ENCODE measurements at places on chromosomes 4 and X.
A peak's percentile ranks its signal among the peaks of the same experiment; 100 is the strongest.

DNA sequence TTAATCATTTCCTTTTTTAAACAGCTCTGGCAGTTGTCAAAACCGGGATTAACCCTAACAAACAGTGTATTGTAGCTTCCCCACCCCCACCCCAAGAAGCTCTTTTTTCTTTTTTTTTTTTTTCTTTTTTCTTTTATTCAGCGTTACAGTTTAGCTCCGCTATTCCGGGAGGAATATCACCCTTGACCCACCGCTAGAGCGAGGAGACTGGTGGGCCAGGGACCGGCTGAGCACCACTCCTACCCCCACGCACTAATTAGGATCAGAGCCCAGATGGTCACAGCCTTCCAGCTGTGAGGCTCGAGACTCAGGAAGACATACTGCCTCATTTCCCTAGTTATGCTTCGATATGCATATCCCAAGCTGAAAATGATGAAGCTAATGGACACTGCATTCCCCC, 2.0 kb downstream of the PARM1 start:
- DNase-seq = no peak

DNA sequence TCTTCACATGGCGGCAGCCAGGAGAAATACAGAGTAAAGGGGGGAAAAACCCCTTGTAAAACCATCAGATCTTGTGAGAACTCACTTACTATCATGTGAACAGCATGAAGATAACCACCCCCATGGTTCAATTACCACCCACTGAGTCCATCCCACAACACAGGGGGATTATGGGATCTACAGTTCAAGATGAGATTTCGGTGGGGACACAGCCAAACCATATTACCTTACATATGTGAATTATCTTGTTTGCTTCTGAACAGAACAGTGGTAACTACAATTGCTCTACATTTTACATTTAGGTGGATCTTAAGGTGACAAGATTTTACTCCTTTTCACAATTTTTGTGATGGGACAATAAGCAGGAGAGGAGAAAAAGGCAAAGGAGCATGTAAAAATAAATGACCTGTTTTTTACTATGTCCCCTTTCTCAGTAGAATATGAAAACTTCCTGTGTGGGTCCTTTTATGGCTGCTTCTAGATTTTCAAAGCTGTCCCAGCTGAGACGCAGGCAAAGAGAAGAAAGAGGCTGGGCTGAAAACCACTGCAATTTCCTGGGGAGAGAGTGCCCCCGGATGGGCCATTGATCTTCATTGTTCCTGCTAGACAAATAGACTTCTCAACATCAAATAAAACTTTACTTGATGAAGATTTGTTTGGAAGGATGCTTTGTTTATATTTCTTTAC, 45.9 kb upstream of the PGM2 start:
- DNase-seq = peak; percentile 14

- DNase-seq = no peak
Observed at GRCh38 chr4:86013621-86014020, 346.2 kb downstream of the MAPK10 start.

DNA sequence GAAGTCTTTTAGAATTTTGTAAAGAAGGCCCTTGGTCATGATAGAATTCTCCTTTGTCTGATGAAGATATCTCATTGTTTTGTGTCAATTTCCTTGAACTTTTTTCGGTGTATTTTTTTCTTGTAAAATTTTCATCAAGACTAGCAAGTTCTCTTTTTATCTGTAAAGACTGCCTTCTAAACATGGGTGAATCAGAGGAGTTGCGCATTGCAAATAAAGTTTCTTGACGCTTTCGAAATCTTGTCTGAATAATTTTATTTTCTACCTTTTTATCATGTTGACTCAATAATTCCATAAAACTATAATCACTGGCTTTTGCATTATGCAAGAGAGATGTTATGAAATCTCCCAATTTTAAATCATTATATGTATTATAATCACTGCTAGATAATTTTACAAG, 66.2 kb downstream of the NCAPG start:
- DNase-seq = no peak

- DNase-seq = peak; percentile 51
Observed at GRCh38 chr4:127055357-127055756, 577.4 kb upstream of the INTU start.

GRCh38 chr4:21447301-21448054, 501.1 kb downstream of the KCNIP4 start:
- no peak for DNase-seq

GRCh38 chrX:135740681-135741149, 27.3 kb downstream of the CT45A1 start:
- DNase-seq = peak; percentile 22

DNA sequence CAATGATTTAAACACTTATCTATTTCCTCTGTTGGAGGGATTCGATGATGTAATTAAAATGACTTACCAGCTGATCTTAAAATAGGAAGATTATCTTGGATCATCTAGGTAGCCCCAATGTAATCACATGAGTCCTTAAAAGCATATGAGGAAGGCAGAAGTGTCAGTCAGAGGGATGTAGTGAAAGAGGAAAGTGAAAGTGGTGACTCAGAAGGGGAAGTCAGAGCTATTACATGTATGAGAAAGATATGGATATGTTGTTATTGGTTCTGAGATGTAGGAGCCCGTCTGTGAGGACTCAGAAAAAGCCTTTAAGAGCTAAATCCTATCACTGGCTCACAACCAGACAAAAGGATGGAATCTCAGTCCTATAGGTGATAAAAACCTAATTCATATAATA, 456.4 kb downstream of the DACH2 start:
- DNase-seq = no peak

DNA sequence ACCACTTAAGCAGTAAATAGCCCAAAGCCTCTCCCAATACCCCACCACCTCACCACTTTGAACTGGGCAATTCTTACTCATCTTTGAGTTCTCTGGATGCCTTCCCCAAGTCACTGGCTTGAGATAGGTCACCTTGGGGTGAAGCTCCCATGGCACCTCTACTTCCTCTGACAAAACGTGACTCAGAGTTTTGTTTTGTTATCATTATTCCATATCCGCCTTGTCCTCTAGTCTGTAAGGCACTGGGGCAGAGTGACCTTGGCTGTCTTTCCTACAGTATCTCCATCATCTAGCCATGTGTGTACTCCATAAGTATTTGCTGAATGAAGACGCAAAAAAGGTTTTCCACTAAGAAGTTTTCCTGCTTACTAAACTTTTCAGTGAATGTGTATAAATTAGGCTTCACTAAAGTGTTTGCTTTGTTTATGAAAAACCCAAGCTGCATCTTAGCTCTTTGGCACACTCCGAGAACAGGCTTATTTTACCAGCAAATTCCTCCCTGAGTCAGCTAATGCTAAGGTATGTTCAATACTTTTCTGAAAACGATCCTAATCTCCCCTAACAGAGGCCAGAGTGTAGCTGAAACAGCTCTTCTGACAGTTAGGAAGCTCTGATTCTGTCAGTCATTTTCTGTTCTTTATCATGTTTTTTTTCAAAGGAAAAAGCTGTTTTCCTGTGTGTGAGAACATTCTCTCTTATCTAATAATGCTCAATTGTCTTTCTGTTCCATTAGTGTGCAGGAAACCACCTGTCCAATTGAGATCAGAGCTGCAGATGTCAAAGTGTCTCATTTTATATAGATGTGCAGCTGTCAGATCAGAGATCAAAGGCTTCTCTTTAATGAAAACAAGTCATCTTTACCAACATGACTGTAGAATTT, 30.2 kb upstream of the TSPAN5 start:
- no peak for DNase-seq

- peak; percentile 89 for DNase-seq
Observed at GRCh38 chr4:40840985-40841571, 91.3 kb downstream of the NSUN7 start.

- peak; percentile 32 for DNase-seq
Observed at GRCh38 chr4:113355550-113356371, 306.3 kb downstream of the ANK2 start.

- DNase-seq = no peak
Observed at GRCh38 chr4:93831716-93832496, 3.4 kb downstream of the ATOH1 start.

DNA sequence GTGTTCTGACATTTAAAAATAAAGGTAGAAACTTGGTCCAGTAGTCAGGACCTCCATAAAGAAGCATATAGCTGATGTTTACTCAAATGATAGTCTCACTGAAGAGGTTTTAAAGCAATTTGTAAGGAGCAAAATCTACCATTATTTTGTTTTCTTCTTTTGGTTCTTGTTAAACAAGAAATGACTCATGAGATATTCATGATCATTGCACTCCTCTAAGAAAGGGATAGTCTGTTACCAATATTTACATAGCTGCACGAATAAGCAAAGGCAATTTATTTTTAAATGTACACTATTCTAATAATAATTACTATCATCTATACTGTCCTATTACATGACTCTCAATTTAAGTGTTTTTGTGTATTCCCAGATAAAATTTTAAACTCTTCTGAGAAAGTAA, 397.9 kb downstream of the FAM47B start:
- DNase-seq = no peak

DNA sequence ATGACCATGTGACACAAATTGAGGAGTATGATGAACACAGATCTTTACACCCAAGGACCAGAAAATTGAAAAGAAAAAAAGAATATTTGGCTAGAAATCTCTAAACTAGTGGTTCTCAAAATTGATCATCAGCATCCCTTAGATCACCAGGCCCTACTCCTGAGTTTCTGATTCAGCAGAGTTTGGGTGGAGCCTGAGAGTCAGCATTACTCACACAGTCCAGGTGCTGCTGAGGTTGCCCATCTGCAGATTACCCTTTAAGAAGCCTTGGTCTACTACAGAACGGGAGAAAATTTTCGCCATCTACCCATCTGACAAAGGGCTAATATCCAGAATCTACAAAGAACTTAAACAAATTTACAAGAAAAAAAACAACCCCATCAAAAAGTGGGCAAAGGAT, 182.8 kb downstream of the MOSPD2 start:
- DNase-seq = no peak

GRCh38 chr4:3791910-3792542, 25.8 kb downstream of the ADRA2C start:
- no peak for DNase-seq

GRCh38 chr4:158996669-158997074, 106.2 kb upstream of the RAPGEF2 start:
- DNase-seq = no peak

GRCh38 chrX:12463052-12463451, 324.8 kb downstream of the FRMPD4 start:
- DNase-seq = no peak

DNA sequence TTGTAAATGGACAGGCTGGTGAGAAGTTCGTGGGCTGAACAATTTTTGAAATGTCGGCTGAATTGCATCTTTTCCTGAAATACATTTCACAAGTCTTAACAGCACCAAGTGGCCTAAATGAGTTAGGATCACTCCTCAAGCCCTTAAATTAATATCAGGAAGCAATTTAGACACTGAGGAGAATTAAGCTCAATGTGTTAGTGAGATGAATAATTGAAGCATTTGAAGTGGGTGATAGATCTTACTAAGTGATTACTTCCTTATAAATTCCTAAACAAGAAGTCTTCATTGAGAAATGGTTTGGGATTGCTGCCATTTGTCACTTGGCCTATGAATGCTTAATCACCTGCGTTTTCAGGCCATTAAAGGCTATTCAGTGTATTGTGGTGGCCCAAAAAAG, 116.8 kb downstream of the NAA11 start:
- no peak for DNase-seq

- DNase-seq = no peak
Observed at GRCh38 chrX:70046978-70047377, 2.8 kb downstream of the AWAT2 start.

DNA sequence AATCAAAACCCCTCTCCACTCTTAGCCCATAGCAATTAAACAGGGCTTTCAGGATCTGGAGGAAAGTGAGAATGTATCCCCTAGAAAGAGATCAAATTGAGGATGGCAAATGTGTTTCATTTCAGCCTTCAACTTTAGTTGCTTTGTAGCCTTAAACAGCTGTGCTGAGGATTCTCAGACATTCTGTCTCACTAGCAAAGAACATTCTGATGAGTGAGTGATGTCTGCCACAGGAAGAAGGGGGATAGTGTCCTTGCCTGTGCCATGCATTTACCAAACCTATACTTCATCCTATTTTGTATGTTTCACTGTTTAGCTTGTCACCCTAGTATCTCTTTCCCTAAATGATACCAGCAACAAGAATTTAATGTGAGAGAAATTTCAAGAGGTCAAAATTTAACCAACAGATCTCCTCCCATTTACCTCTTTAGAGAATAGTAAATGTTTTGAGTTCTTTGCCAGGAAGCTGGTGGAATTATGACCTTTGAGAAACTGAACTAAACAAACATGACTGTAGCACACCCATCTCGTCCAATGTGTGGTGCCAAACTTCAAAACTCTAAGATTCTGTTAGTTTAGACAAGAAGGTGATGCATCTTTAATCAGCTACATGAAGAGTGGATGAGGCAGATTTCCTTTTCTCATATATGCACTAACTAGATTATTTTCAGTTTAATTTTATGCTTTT, 165.6 kb downstream of the PALLD start:
- DNase-seq = no peak

DNA sequence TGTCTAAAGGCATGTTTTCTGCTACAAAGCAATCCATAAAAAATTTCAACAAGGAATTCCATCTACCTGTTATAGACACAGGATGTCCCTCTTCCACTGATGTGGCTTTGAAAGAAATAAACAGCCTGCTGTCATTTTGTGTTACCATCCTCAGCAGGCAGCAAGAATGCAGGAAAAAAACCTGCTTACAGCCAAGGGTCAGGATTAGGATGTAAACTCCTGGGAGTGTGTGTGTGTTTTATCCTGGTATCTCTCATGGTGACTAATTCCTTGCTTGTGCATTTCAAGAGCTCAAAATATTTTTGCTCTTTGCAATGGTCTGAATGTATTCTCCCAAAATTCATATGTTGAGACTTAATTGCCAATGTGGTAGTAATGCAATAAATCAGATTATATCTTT, 28.6 kb upstream of the SFRP2 start:
- DNase-seq = no peak

GRCh38 chr4:118957722-118958445, 69.2 kb downstream of the SYNPO2 start:
- DNase-seq = no peak

GRCh38 chr4:1080961-1081688, 32.2 kb downstream of the RNF212 start:
- no peak for DNase-seq

GRCh38 chrX:44915361-44915868, 42.4 kb downstream of the KDM6A start:
- no peak for DNase-seq

Measured in Ammon's horn (tissue), 1 donor.